ENCODE measurements at places on chromosomes 2 and 18. TPM values are rescaled to one million over a fixed set of nuclear protein-coding genes. Genes with fewer than 3 reads are reported as not detected.

TSPYL6 gene
- not detected for total RNA-seq

ANKRD53 gene
- 0.94 TPM for total RNA-seq

PARD3B gene
- total RNA-seq: 7.0 TPM

NR4A2 gene
- 1.3 TPM for total RNA-seq

CYRIA gene
- 4.9 TPM for total RNA-seq

LIMS1 gene
- total RNA-seq: 205 TPM

RESP18 gene
- not detected for total RNA-seq

DSEL gene
- total RNA-seq: 16.5 TPM

PRSS56 gene
- not detected for total RNA-seq

NT5DC4 gene
- total RNA-seq: not detected

CYS1 gene
- total RNA-seq: 3.7 TPM

TFCP2L1 gene
- total RNA-seq: 0.05 TPM

DNA sequence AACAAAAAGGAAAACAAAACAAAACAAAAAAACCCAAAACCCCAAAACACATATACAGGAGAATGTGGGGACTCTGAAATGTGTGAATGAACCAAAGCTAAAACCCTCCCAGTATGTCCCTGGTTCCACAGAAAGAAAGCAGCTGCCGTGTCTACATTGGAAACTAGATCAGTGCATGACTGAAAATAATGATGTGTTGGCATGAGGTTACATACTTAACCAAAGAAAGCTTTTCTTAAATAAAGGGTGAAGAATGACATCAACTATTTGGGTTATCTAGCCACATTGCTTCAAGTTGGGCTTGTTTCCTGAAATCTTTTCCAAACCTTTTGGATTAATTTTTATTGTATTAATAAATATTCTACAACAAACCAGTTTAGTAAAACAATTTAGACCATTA lies 91.9 kb upstream of the FN1 start:
- peak; percentile 94 for DNase-seq

GRCh38 chr18:7635948-7636347 lies 68.8 kb downstream of the PTPRM start:
- DNase-seq: no peak

DNA sequence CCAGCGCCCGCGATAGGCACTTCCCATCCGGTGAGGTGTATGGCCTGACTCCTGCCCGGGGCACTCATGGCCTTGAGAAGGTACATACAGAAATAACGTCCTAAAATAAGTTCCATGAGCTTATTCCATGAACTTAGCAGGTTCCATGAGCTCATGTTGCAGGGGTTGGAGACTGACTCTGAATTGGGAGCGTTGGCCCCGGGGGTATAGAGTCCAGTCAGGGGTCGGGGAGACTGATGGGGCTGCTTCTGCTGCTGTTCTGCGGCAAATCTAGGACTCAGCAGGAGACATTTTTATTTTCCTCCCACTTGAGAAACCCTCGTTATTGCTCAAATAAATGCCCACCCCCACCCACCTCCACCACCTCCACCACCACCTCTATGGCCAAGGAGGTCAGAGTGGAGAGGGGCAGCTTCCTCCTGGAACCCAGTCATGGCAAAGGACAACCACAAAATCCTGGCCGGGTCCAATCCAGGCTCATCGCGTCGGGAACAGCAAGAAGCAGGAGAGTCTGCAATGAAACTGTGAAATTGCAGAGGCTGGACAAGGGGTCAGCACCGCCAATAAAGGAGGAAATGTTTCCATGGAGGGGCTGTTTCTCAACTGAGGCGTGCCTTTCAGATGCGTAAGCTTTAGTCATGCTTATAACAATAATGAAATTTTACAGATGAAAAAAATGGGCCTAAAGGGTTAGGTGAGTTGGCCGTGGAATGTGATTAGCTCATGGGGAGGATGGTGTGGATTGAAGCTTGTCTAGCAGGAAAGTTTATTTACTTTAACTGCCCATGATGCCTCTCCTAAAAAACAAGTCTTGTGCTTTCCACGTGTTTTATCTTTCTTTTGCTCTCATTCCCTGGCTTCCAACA lies 136.6 kb upstream of the ALKAL2 start:
- DNase-seq: peak; percentile 82

GRCh38 chr2:221486106-221486505 lies 86.0 kb downstream of the EPHA4 start:
- DNase-seq: no peak

DNA sequence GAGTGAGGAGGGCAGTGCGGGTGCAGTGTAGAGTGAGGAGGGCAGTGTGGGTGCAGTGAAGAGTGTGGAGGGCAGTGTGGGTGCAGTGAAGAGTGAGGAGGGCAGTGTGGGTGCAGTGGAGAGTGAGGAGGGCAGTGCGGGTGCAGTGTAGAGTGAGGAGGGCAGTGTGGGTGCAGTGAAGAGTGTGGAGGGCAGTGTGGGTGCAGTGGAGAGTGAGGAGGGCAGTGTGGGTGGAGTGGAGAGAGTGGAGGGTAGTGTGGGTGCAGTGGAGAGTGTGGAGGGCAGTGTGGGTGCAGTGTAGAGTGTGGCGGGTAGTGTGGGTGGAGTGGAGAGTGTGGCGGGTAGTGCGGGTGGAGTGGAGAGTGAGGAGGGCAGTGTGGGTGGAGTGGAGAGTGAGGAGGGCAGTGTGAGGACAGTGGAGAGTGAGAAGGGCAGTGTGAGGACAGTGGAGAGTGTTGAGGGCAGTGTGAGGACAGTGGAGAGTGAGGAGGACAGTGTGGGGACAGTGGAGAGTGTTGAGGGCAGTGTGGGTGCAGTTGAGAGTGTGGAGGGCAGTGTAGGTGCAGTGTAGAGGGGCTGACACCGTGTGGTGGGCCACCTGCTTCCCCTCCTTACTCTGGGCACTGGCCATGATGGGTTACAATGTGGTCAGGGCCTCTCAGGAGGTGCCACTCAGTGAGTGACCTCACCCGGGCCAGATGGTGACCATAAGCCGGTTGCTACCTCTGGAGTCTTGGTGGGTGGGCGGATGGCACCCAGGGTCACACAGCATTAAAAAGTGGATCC lies 28.5 kb downstream of the INPP4A start:
- no peak for DNase-seq

- no peak for DNase-seq
These were observed 1.5 kb downstream of the SOWAHC start for GRCh38 chr2:109615637-109616144.

GRCh38 chr18:77478646-77479442 lies 229.2 kb downstream of the GALR1 start:
- no peak for DNase-seq

GRCh38 chr2:179939259-179939658 lies 67.8 kb downstream of the CWC22 start:
- DNase-seq: no peak

DNA sequence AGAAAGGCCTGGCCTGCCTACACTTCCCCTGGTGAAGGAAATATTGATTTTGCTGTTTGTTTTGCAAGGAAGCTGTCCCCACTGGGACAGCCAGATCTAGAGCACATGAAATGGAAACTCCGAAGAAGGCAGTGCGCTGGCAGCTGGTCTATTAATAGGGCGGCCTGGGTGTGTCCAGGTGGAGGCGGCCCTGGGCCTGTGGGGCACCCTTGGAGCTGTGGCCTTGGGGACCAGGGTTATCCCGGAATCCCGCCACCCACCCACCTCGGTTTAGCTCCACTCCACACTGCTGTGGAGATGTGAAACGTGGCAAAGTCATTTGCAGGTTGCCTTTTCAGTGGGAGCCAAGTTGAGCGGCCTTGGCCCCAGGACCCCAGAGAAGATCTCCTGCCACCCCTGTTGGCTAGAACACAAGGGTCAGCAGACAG lies 204.3 kb downstream of the KLHL29 start:
- no peak for DNase-seq

GRCh38 chr2:58701688-58702301 lies 460.7 kb upstream of the FANCL start:
- DNase-seq: no peak

GRCh38 chr2:58798676-58799208 lies 557.6 kb upstream of the FANCL start:
- DNase-seq: no peak

GRCh38 chr2:130873700-130874346 lies 37.1 kb downstream of the ARHGEF4 start:
- peak; percentile 33 for DNase-seq

- DNase-seq: no peak
These were observed 63.8 kb downstream of the SOWAHC start for GRCh38 chr2:109677835-109678580.

DNA sequence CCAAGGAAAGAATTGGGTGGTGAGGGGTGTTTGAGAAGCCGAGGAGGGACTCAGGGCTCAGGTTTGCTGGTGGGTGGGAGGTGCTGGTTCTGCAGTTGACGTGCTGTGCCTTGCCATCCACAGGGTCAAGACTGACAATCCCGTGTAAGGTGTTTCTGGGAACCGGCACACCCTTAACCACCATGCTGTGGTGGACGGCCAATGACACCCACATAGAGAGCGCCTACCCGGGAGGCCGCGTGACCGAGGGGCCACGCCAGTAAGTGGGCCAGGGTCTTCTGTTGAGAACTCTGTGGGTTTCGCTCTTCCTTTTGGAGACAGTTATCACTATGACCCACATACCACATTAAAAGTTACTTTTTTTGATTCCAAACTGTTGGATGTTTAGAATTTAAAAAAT lies 32.6 kb downstream of the IL1R2 start:
- DNase-seq: no peak

- DNase-seq: no peak
These were observed 138.2 kb upstream of the NRP2 start for GRCh38 chr2:205543937-205544702.

- no peak for DNase-seq
These were observed 60.4 kb upstream of the TWIST2 start for GRCh38 chr2:238787501-238787900.

- DNase-seq: no peak
These were observed 37.0 kb downstream of the RASGRP3 start for GRCh38 chr2:33513480-33513879.

DNA sequence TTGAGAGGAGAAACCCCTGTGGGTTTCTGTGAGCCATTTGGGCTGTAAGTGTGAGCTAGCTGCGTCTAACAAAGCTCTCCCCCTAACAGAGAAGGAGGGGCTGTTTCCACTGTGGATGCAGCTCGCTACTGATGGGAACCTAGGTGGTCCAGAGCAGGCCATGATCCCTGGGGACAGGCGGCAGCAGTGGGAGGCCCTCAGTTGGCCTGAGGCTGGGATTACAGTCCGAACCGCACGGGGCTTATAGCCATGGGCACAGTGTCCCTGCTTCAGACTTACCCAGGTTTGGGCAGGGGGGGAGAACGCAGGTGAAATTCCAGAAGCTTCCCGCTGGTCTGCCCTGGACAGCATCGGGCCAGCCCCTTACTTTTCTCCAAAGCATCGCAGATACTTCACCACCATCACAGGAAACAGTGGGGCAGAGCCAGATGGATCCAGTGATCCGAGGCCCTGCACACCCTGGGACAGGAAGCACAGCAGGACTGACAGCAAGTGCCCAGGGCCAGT lies 139.4 kb downstream of the SEPTIN10 start:
- no peak for DNase-seq

GRCh38 chr2:200373231-200373630 lies 66.7 kb downstream of the SPATS2L start:
- no peak for DNase-seq

DNA sequence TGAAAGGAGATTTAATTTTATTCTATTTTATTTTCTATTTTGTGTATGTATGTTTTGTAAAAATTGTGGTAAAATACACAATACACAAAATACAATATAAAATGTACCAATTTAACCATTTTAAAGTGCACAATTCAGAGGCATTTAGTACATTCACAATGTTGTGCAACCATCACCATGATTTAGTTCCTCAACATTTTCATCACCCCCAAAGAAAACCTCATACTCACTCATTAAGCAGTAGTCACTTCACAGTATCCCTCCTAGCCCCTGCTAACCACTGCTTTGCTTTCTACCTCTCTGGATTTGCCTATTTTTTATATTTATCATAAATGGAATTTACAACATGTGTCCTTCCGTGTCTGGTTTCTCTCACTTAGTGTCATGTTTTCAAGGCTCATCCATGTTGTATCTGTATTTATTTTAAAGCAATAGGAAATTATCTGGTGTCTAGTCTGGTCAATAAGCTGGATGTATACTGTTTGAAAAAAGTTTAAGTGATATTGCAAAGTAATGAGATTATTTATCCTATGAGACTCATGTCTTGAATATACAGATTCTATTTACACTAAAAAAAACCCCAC lies 77.9 kb upstream of the GLS start:
- no peak for DNase-seq

GRCh38 chr2:219680958-219681693 lies 53.7 kb downstream of the SLC4A3 start:
- no peak for DNase-seq

DNA sequence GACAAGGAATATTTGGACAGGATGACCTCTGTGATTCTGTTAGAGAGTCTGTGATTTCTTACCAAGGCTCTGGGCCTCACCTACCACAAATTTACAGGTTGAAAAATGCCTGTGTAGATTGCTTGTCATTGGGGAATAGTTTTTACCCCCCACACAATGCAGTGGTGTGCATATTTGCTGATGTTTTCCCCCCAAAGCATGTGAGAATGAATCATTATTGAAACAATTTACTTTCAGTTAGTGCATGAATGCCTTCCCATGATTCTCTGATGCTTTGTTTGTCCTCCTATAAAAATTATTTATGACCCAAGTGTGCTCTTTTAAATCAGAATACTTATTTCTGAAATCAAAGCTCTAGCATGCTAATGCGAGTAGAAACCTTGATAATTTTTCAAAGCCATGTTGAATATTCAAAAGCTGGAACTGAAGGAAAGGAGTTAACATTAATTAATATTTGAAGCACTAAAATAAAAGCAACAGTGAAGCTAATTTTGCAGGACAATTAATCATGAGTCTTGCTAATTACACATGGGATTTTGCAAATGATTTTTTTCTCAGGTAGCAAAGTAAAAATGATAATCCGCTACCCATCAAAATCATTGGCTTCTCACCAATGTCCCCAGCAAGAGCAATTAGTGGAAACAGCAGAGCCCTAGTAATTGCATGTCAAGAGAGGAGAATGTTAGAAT lies 361.2 kb upstream of the HNRNPA3 start:
- DNase-seq: no peak

DNA sequence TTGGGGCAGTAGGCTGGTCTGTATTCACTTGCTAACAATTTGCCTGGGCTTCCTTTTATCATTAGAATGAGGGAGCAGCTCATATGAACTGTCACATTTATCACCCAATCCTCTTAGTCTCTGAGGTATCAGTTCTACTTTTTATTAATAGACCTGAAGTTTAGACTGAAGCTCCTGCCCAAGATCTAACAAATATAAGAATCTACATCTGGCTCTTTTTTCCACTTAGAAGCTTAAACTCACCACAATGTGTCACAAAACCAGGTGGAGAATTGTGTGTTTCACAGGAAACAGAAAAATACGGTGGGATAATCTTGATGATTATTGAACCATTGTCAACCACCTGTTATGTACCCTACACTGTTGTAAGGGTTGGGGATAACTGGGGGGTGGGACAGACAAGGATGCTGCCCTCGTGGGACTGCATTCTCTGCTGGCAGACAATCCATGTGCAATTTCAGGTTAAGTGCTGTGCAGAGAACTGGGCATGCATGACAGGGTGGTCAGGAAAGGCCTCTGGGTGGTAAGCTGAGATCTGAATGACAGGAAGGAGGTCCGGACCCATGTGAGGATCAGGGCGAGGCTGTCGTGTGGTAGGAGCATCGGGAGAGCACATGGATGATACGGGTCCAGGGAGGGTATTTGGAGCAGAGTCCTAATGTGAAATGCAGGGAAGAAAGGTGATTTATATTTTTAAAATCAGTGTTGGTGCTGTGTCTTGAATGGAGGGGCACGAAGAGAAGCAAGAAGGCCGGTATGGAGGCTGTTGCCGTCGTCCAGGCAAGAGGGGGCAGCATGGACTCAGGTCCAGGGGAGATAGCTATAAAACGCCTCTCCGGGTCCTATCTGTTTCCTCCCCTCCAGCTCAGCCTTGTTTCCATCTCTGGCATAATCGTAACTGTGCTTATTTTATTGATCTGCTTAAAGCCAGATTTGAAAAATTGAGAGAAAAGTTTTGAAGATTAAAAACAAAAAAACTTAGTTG lies 17.6 kb downstream of the MYL12B start:
- no peak for DNase-seq

Data from astrocyte (in vitro differentiated cells and primary cell).